ENCODE measurements at places on chromosomes 4 and X.
A peak's percentile ranks its signal among the peaks of the same experiment; 100 is the strongest.

GRCh38 chr4:185835336-185835735, 23.3 kb upstream of the SORBS2 start:
- DNase-seq, result no peak

GRCh38 chrX:78945186-78945912, at the start of gene P2RY10:
Gene P2RY10, plus strand, starts transcription at chrX:78945391. Its CDS starts 15,130 bp downstream, at chrX:78960521.
- no peak for DNase-seq

DNA sequence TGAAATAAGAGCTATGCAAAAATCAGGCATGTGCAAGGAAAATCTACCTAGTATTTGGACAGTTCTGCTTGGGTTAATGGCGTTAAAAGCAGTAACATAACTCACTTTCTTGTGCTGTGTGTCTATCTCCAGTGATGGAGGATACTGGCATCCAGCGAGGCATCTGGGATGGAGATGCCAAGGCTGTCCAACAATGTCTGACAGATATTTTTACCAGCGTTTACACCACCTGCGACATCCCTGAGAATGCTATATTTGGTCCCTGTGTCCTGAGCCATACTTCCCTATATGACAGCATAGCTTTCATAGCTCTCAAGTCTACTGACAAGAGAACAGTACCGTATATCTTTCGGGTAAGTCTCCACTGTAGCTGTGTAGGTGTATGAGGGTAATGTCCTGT, 2.6 kb downstream of the PRDM8 start:
- no peak for DNase-seq

GRCh38 chr4:103664436-103665075, 55.2 kb downstream of the TACR3 start:
- no peak for DNase-seq

GRCh38 chrX:129961180-129962083, 21.0 kb upstream of the BCORL1 start:
- DNase-seq, result no peak

DNA sequence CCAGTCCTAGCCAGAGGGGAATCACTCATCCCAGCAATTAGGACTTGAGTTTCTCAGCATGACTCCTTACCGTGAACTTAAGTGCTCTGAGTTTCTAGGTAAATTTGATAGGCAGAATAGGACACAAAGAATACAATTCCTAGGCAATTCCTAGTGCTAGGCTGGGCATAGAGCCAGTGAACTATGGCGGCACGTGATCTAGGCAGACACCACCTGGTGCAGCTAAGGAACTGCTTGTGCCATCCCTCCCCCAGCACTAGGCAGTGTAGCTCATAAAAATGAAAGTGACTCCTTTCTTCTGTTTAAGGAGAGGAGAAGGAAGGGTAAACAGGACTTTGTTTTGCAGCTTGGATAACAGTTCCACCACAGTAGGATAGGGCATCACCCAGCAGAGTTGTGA, 736.3 kb upstream of the PCDH7 start:
- DNase-seq, result no peak

GRCh38 chr4:184950117-184950830, 68.0 kb upstream of the HELT start:
- no peak for DNase-seq

DNA sequence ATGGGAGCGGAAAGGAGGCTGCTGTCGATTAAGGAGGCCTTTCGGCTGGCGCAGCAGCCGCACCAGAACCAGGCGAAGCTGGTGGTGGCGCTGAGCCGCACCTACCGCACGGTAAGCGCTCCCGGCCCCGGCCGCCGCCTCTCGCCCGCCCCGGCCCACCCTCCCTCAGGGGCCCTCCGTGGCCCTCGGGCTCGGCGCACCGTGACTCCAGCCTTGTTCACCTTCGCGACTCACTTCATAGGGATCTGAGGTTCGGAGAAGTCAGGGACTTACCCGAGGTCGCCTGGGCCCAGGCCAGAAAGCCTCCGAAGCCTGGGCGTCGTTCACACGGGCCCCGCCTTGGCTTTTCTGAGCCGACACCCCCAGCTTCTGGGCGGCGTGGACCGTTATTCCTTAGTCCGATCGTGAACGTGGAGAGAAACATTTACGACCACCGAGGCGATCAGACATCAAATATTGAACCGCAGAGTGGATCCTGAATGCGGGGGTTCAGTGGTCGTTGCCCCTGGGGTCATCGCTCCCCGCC, 362 bp downstream of the NCAPG start:
- DNase-seq, result no peak

DNA sequence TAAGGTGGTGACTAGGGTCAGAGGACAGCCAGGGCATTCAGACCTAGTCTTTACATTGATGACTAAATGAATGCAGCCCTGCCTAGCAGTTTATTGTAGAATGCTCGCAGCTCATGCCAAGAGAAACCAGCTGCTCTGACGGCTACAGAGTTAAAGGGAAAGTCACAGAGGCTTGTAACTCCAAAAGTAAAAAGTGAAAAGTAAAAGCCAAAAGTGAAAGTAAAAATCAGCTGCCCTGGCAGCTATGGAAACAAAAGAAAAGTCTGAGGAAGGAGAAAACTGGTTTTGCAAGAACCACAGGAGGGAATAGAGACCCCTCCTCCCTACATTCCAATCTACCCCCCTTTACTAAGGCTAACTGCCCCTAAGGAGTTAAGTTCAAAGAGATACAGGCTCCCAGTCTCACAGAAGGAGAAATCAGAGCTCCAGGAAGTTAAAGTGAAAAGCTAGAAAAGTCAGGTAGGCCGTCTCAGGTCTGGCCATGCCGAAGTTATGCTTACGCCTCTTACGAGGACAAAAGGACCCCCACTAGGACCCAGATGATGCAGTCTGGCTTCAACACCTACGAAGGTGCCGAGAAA, 6.0 kb downstream of the GAGE10 start:
- no peak for DNase-seq

- DNase-seq, result no peak
These were observed 43.5 kb upstream of the TMEM164 start for GRCh38 chrX:109959356-109959871.

DNA sequence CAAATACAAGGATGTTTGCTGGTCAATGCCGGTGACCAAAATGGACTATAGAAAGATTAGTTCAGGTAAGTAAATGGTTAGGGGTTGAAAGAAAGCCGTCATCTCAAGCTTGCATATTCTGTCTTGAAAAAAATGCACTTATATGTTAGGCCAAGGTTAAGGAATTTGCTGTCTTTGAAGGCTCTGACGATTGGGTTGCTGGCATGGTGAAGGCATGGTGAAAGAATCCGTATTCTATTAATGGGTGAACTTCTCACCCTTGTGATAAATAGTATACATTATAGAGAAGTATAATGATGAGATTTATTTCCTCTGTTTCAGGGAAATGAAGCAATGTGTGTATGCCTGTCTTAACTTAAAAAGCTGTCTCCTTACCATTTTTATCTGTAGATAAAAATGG, 132.6 kb downstream of the ADGRL3 start:
- no peak for DNase-seq

GRCh38 chr4:102076622-102077021, 268.7 kb downstream of the SLC39A8 start:
- no peak for DNase-seq

- no peak for DNase-seq
These were observed 31.5 kb upstream of the AFAP1 start for GRCh38 chr4:7971159-7971631.

DNA sequence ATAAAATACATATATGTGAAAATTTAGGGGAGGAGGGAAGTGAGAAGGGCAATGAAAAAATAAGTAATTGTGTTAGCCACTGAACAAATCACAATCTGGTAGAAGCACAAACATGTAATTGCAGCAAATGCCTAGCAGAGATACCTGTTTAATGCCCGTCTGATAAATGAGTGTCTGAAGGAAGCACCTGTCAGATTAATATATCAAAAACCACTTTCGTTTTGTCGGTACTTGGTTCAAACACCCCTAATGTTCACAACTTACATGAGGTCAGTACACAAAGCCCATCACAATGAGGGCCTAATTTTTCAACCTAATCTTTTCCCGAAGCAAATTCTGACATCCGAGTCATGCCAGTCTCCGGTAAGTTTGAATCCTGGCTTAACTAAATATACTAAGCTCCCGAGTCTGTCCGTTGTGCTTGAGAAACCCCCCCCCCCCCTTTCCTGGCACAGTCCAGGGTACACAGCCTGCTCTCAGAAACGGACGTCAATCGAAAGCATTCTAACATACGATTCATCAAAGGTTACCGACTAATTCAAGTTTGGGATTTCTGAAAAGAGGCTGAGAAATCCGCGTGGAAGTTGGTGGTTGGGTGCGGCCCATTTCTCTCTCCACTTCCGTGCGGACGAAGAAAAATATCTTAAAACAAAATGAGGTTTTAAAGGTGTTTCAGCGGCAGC, 758 bp downstream of the SDAD1 start:
- DNase-seq, result no peak

GRCh38 chr4:169627307-169627706, 6.9 kb downstream of the CLCN3 start:
- DNase-seq, result no peak

GRCh38 chrX:68823413-68824151, 5.2 kb upstream of the EFNB1 start:
- no peak for DNase-seq

GRCh38 chr4:11472535-11472934, 43.8 kb upstream of the HS3ST1 start:
- no peak for DNase-seq

GRCh38 chrX:40174854-40175510, 77.2 kb upstream of the BCOR start:
- no peak for DNase-seq

DNA sequence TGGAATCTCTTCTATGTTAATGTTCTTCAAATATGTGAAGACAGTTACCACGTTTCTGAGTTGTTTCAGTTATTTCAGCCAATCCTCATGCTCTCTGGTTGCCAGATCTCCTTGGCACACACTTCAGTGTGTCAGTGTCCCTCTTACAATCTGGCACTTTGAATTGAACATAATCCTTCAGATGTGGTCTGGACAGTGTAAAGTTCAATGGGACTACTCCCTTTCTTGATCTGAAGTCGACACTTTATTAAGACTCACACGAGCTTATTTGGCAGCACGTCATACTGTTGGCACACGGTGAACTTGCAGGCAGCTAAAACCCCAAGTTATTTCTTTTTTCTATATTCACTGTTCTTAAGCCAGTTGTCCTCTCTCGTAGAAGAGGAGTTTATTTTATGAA, 28.2 kb downstream of the ARSJ start:
- no peak for DNase-seq

GRCh38 chr4:152363086-152363485, 172.8 kb downstream of the FBXW7 start:
- no peak for DNase-seq

GRCh38 chr4:149980121-149980682, 98.0 kb upstream of the DCLK2 start:
- no peak for DNase-seq

DNA sequence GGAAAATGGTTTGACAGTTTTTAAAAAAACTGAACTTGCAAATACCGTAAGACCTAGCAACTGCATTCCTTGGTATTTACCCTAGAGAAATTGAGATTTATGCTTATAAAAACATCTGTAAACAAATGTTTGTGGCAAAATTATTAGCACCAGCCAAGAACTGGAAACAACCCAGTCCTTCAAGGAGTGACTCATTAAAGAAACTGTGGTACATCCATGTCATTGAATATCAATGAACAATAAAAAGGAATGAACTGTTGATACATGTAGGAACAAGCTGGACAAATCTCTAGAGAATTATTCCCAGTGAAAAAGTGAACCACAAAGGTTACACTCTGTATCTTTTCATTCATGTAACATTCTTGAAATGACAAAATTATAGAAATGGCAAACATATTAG, 240.2 kb upstream of the ADAMTS3 start:
- no peak for DNase-seq

- DNase-seq, result no peak
These were observed 183.4 kb upstream of the FAM241A start for GRCh38 chr4:111961809-111962208.

GRCh38 chrX:8868906-8869305, 67.7 kb upstream of the FAM9A start:
- no peak for DNase-seq

- peak; percentile 52 for DNase-seq
These were observed 785 bp upstream of the EFNB1 start for GRCh38 chrX:68827848-68828624.

DNA sequence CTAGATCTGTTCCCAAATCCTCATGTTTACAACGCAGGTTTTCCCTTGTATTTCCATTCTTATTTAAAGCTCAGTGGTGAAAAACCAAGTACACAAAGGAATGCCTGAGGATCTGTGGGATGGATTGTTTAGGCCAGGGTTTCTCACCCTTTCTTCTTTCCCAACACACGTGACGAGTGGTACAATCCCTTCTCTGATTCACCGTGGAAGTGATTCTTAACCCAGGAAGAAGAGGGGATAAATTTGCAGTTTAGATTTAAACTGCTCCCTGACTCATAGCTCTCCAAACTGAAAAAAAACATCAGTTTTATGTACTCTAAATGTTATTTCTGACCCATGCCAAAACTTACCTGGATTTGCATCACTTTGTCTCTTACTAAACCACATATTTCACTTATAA, 17.0 kb downstream of the PAQR3 start:
- no peak for DNase-seq

DNA sequence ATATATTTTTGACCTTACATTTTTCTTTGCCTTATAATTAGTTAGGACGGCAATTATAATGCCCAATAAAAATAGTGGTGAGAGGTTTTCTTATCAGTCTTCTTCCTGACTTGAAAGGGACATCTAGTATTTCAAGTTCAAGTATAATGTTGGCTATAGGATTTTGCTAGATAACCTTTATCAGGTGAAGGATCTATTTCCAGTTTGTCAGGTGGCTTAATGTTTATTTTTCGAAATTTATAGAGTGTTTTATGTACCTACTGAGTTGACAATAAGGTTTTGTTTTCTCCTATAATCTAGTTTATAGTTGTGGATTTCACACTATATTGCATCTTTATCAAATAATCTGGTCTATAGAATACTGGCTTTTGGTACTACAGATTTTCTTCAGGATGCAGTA, 351.8 kb upstream of the FGF13 start:
- DNase-seq, result no peak

- no peak for DNase-seq
These were observed 281.7 kb upstream of the GK2 start for GRCh38 chr4:79689740-79690139.

DNA sequence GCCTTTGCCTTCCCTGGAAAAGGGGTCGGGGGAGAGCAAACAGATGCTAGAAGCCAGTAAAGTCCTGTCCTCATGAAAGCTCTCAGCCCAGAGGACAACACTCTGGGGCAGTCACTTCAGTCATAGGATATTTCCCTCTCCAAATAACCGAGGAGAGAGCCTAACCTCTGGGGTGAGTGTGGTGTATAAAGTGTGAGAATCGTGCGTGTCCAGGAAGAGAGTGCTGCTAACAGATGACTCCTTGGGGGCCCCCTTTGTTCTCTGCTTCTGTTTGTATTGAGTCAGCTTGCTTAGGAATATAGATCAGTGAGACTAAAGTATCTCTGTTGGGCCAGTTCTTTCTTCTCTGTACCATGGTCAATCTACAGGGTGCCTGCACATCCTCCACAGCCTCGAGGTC, 247.2 kb downstream of the PALLD start:
- no peak for DNase-seq

GRCh38 chr4:73866246-73866645, 2.9 kb upstream of the CXCL1 start:
- DNase-seq, result no peak

DNA sequence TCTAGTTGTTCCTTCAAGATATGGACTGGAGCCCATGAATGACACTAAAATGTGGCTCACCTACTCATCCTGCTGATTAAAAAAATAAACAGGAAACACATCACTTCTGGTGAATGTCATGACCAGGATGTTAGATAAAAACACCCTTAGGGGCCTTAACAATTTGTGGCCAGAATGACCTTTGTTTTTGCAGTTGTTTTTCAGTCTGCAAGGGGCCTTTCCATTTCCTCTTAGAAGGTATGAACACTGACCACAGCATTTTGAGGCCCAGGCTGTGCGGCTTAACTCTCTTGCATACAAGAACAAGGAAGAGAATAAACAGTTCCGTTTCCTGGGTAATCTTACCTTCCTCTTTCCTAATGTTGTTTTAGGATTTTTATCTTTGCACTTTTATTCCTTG, 113.2 kb downstream of the IL1RAPL2 start:
- no peak for DNase-seq
